Endothelial cell (in vitro differentiated cells): ENCODE measurements at places on chromosomes 4 and X.

GRCh38 chr4:28675582-28675981, 1814.9 kb downstream of the STIM2 start:
- no peak for DNase-seq

DNA sequence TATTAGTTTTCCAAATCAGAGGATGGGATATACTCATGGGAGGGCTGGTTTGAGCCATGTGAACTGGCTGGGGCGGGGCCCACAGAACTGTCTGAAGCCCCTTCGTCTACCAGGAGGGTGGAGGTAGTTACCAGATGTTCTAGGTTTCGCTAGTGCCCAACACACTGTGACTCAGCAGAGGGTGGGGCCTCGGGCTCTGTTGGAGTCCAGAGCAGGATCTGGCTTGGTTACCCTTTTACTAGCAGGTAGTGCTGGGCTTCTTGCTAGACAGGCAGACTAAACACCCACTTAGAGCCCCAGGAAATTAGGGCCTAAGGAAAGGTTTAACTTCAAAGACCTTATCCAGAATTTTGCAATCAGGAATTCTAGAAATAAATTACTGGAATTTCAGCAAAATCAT, 56.2 kb upstream of the CHRDL1 start:
- DNase-seq, result no peak

GRCh38 chr4:173807347-173807746, 277.3 kb upstream of the HAND2 start:
- DNase-seq, result no peak

DNA sequence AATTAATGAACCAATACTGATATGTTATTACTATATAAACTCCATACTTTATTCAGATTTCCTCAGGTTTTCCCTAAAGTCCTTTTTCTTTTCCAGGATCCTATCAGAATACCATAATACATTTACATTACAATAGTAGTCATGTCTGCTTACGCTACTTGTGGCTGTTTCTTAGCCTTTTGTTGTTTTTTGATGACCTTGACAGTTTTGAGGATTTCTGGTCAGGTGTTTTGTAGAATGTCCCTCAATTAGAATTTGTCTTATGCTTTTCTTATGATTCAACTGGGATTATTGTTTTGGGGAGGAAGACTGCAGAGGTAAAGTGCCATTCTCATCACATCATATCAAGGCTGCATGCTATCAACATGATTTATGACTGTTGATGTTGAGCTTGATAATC, 9.1 kb downstream of the SOX3 start:
- DNase-seq, result no peak

DNA sequence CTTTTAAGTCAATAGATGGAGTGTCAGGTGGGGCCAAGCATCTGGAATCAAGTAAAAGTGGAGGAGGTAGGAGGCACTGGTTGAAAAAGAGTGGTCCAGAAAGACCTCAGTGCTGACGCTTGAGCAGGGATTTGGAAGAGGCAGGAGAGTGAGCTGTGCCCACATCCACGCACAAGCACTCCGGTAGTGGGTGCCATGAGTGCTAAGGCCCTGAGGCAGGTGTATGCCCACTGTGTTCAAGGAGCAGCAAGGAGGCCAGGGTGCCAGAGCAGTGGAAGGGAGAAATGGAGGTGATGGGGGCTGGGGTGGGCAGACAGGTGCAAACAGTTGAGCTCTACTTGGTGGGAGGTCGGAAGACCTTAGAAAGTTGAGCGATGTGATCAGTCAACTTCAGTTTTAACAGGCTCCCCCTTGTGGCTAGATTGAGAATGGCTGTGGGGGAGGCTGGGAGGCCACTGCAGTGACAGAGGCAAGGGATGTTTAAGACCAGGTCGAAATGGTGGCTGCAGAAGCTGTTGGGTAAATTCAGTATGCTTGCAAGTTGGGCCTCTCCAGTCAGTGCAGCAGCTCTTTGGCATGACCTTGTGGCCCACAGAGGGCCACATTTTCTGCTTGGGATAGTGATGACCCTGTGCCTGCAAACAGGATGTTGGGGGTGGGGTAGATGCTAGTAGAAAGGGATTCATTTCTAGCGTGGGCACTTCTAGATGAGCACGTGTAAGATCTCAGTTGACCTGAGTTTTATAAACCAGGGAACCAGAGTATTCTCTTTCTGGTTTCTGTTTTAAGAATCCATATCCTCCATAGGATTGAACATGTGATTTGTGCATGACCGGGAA, 12.7 kb downstream of the TKTL1 start:
- peak; percentile 72 for DNase-seq

- DNase-seq, result no peak
Observed at GRCh38 chr4:40316333-40316781, 18.8 kb upstream of the CHRNA9 start.

GRCh38 chrX:134880866-134881265, 109.9 kb upstream of the SMIM10 start:
- DNase-seq, result no peak

- no peak for DNase-seq
Observed at GRCh38 chr4:99323756-99324155, 2.6 kb upstream of the ADH1B start.

DNA sequence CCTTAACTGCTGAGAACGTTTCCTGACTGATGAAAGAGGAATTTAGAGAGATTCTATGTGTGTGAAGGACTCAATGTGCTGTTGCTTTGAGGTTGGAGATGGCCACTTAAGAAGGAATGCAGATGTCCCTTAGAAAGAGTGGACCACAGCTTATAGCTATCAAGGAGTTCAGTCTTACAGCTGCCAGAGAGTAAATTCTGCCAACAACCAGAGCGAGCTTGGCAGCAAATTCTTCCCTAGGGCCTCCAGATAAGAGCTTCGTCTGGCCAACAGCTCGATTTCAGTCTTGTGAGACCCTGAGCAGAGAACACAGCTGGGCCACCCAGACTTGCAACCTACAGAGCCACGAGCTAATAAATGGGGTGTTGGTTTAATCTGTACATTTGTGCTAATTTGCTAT, 21.8 kb downstream of the MID1 start:
- no peak for DNase-seq

GRCh38 chr4:171532968-171533367, 280.2 kb upstream of the GALNTL6 start:
- DNase-seq, result no peak

DNA sequence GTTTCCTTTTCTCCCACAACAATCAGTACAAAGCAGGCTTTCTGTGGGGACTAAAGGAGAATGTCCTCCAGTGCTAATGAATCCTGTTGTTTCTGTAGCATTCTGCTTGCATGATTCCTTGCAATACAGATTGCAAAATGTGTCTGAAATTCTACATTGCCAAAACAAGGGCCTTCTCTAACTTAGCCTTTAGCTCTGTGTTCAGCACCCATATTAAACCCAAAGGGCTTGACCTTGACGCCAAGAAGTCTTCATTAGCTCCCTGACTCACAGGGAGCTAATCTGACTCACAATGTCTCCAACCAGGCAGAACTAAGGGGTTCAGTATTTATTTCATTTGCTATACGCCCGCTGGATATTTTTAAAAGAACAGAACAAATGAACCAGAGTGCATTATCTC, 241.4 kb upstream of the CLNK start:
- DNase-seq, result no peak

DNA sequence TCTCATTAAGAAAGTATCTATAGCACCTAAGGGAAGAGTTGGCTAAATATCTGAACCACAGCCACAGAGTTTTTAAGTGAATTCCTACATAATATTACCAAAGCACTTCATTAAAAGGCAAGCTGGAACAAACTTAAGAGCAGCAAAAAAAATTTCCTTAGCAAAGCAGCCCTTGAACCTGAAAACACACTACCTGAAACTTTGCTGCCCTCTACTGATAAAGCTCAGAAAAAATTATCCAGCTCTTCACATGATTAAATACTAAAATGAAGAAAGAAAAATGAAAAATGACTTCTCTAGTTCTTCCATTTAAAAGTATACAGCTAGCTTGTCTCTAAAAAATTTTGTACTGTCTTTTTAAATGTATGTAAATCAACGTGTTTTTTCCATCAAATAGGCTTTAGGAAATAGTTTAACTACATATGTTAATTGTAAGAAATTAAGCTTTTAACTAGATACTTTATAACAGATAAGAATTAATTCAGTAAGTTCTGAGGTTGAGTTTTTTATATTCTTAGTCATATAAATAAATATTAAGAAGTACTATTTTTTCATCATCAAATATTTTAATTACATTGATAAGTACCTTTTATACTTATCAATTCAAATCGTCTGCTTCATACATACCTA, 156.1 kb downstream of the STPG2 start:
- DNase-seq, result no peak

DNA sequence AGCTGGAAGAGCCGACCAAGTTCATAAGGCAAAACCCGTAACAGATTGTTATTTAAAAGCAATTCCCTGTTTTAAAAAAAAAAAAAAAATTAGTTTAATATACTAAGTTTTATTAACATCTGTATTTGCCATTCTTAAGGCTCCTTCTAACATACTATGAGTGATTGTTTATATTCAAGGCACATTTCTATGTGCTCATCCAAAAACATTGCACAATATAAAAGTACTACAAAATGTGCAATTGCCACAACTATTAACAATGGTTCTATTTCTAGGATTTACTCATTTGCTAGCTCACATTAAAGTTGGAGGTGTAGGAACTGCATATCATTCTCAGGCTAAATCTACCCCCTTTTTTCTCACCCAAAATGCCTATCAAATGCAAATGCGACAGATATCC, 46.1 kb downstream of the CNOT6L start:
- DNase-seq, result no peak

DNA sequence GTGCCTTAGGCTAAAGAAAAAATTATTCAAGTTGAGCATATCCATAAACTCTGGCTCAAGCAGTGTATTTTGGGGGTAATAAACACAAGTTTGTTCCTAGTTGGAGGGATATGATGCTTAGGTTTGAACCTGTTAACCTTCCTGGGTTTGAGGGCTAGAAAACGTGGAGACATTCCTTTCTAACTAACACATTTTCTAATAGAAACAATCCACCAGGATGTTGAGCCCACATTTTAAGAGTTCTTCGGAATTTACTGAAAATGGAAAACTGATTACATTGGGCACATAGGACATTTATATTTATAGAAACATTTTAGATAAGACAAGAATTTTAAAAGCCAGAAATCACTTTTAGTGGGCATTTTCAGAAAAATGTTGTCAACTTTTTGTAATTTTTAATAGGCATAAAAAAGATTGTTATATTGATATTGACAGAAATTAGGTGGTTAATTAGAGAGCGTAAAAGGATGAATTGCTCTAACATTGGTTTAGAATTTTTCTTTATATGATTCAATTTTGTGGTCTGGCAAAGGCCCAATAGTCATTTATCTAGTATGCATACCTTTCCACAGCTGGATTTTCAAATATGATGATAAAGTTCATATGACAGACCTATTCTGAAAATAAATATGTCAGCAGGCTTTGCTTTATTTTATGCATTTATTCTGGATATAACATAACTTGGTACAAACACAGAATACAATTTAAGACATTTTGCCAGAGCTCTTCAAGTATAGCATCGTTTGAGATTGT, 49.2 kb downstream of the CEP44 start:
- DNase-seq, result no peak

DNA sequence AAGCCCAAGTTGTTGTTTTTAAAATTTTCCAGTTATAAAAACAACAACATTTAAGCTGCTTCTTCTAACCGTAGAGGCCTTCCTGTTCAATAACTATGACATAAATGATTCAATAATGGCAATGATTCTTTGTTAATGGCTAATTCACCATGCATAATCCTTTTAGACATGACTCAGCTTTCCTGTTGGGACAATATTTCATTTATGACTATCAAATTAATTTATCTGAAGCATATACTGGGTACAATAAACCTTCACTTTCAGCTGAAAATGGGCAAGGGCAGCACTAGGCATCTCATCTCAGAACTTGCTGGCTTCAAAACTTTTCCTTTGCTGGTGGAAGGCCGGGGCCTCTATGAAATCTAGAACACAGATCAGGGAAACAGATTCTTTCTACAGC, 38.9 kb downstream of the TBC1D9 start:
- no peak for DNase-seq

DNA sequence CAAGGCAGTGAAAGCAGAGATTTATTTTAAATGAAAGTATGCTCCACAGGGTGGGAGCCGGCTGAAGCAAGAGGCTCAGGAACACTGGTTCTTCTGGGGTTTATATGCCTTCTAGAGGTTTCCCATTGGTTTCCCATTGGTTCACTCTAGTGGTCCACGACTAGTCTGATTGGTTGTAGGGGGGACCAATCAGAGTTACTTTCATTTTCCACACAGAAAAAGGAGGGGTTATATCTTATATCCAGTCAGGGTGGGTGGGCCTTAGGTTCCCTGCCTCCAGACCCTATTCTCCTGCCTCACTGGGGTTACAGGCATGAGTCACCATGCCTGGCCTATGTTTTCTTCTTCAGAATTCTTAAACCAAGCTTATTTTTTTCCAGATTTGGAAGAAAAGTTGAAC, 101.6 kb downstream of the KLHL8 start:
- DNase-seq, result no peak

- no peak for DNase-seq
Observed at GRCh38 chr4:124337874-124338273, 374.7 kb downstream of the ANKRD50 start.

- DNase-seq, result no peak
Observed at GRCh38 chrX:40265936-40266335, 168.2 kb upstream of the BCOR start.

GRCh38 chr4:176791591-176792325, 964 bp downstream of the VEGFC start:
- DNase-seq, result peak; percentile 43

DNA sequence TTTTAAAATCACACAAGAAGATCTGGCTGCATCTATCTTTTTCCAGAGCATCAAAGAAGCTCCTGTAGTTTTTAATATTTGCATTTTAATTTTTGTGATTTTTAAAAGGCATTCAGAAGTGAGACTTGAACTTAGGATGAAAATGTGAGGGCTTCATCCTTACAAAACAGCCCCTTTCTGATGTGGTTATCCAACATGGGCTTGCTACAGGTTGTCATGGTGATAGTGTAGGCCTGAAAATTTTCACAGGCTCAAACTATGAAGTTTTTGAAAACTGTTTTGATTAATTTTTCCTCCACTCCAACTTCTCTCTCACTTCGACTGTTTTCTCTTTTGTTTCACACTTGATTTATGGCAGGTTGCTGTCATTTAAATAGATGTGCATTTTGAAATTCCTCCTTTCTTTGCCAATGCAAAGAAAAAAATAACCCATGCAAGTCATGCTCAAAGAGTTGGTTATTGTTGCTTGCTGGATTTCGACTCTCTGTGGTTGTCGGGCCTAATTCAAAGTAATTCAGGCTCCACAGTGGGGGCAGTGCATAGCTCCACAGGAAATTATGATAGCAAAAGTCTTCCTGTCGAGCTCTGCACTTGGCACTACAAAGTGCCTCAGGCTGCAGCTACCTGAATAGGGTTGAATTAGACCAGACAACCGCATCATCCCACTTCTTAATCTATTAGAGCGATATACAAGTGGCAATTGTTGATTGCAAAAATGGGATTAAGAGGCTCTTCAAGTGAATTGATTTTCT, 201.0 kb upstream of the GPR101 start:
- no peak for DNase-seq

DNA sequence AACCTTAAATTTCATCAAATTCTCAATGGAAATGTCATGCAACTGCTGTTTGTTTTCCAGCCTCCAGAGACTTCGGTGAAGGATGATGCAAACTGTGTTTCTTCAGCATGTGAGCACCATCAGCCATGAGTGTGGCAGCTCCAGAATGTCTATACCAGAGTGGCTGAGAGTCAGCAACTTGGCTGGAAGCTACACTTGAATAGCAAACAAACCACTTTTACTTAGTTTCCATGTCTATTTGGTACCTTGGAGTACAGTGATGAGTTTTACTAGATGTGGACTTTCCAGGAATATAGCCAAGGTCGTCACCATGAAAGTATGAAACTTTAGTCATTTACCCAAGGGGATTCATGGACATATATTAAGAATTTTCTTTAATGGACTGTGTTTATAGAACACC, 4.3 kb upstream of the IL21 start:
- no peak for DNase-seq

GRCh38 chrX:39327255-39327654, 526.0 kb downstream of the MID1IP1 start:
- no peak for DNase-seq
